ENCODE measurements at places on chromosomes 7 and 10. TPM values are rescaled to one million over a fixed set of nuclear protein-coding genes. Genes with fewer than 3 reads are reported as not detected.

DNA sequence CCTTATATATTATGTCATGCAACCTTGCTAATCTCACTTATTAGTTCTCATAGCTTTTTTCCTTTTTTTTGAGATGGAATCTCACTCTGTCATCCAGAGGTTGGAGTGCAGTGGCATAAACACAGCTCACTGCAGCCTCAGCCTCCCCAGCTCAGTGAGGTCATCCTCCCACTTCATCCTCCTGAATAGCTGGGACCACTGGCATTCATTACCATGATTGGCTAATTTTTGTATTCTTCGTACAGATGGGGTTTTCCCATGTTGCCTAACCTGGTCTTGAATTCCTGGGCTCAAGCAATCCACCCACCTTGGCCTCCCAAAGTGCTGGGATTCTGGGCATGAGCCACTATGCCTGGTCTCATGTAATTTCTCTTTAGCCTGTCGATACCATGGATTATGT, 89.1 kb upstream of the TRIM24 start:
- DNase-seq = no peak

GRCh38 chr7:5665094-5666025, 116.1 kb downstream of the RNF216 start:
- DNase-seq = peak; percentile 87

Gene SH2D4B
- 0.11 TPM for polyA plus RNA-seq

DNA sequence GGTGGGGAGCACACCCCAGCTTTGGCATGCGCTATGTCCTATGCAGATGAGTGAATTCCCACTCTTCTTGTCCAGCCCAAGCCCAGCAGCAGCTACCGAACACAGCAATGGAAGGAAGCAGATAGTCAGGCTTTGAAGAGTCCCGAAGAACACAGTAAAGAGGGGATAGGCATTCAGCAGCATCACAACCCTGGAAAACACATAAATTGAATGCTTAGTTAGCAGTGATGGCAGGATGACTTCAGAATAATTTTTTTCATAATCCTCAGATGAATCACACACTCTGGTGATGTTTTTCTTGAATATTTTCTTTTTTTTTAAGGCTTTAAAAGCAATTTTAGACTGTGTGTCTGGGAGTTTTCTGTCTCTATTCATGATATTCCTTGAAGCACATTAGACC, 95.8 kb downstream of the CFAP58 start:
- no peak for DNase-seq

DNA sequence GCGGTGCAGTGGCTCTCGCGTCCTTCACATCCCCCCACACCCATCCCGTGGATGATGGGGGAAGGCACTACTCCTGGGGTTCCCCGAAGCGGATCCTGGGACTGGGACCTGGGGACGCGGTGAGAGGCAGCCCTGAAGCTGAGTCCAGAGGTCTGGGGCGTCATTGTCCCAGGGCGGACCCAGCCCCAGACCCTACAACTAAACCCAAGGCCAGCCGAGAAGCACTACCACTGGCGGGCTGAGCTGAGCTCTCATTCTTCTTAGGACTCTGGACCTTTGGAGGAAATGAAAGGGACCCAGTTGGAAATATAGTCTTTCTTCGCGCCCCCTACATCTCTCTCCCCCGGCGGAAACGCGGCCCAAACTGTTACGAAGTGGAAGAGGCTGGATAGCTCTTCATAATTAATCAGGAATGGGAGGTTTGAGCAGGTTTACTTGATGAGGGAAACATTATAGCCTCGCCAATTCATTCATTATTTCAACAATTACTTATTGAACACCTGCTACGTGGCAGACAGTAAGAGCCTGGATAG, 389 bp upstream of the FBXL15 start:
- no peak for DNase-seq

Gene MSMB
- not detected for polyA plus RNA-seq

- no peak for DNase-seq
Measured at GRCh38 chr7:17384400-17384799, 85.9 kb downstream of the AHR start.

- DNase-seq = no peak
Measured at GRCh38 chr10:128710098-128710797, 584.0 kb upstream of the MKI67 start.

DNA sequence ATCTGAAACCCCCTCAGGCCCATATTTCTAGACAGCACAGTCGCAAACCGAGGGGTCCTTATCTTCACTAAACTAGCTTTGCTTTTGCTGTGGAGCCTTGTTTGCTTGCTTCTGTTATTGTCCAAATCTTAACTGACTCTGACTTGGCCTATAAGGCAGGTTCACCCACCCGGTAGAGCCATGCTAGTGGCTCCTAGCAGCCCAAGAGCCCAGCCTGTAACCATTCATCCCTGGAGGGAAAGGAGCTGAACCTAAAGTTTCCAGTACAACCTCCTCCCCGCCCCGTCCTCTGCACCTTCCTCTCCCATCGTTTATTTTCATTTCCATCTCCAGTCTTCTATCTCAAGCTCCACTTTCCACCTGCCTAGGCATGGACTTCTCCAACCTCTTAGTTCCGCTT, 345.7 kb downstream of the PTPRN2 start:
- no peak for DNase-seq

- no peak for DNase-seq
Measured at GRCh38 chr10:101137271-101137670, 6.2 kb downstream of the TLX1 start.

Gene MYO1G
- polyA plus RNA-seq = 0.62 TPM

DNA sequence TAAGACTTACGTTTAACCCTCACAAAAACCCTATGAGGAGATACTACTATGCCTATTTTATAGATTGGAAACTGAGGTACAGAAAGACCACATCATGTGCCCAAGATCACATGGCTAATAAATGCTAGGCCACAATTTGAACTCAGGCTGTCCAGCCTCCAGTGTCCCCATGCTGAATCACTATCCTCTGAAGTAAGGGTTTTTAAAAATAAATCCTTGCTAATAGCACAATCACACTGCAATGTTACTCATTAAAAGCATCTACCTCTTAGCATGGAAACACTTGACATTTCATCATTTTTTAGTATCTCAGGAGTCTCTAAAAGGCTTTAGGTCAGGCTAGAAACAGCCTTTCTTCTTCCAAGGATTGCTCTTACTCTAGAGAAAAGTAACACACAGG, 50.0 kb upstream of the PPP1R3C start:
- DNase-seq = no peak

Gene FFAR4
- not detected for polyA plus RNA-seq

GRCh38 chr10:1379601-1380000, 323.4 kb downstream of the WDR37 start:
- DNase-seq = no peak

- DNase-seq = no peak
Measured at GRCh38 chr10:69960606-69960987, 92.0 kb upstream of the MACROH2A2 start.

DNA sequence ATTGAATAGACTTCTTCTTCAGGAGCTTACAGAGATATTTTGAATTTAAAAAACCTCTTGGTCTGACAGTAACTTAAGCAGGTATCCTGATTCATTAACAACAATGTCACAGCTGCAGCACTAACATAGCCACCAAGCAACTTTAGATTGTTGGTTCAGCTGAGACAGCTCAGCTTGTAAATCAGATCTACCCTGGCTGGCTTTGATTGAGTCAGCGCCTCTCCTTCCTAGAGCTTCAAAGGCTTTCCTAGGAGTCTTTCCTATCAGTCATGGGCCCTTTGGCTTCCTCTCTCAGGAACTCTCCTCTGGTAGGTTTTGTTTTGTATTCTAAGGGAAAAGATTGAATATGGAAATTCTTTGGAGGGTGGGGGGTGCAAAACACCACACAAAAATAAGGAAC, 70.7 kb upstream of the STEAP4 start:
- no peak for DNase-seq

Gene EPHB6
- polyA plus RNA-seq = 4.3 TPM

GRCh38 chr10:71804077-71804476, 30.8 kb upstream of the VSIR start:
- no peak for DNase-seq

Gene PPRC1
- polyA plus RNA-seq = 25.9 TPM

Gene CYP26A1
- polyA plus RNA-seq = 0.39 TPM

Gene SYCE1
- polyA plus RNA-seq = 0.63 TPM

DNA sequence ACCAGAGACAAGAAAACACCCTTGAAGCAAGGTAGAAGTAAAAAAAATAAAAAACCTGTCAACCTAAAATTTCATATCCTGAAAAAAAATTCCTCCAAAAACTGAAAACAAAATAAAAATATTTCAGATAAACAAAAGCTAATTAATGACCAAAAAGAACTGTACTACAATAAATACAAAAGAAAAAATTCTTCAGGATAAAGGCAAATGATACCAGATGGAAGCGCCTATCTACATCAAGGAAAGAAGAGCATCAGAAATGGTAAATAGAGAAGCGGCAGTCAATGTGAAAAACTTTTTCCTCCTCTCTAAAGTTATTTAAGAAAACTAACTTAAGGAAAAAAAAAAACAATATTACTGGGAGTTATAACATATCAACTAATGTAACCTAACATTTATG, 79.8 kb downstream of the RSU1 start:
- DNase-seq = no peak

Gene LLCFC1
- polyA plus RNA-seq = 0.45 TPM

DNA sequence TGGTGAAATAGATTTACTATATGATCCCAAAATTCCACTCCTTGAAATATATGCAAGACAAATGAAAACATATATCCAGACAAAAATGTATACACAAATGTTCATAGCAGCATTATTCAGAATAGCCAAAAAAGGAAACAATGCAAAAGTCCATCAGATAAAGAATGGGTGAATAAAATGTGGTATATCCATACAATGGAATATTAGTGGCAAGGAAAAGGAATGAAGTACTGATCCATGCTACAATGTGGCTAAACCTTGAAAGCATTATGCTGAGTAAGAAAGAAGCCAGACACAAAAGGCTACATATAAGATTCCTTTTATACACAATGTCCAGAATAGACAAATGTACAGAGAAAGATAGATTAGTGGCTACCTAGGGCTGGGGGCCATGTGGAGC, 225.5 kb downstream of the PLXNA4 start:
- no peak for DNase-seq

Gene ITGA8
- polyA plus RNA-seq = 7.7 TPM

DNA sequence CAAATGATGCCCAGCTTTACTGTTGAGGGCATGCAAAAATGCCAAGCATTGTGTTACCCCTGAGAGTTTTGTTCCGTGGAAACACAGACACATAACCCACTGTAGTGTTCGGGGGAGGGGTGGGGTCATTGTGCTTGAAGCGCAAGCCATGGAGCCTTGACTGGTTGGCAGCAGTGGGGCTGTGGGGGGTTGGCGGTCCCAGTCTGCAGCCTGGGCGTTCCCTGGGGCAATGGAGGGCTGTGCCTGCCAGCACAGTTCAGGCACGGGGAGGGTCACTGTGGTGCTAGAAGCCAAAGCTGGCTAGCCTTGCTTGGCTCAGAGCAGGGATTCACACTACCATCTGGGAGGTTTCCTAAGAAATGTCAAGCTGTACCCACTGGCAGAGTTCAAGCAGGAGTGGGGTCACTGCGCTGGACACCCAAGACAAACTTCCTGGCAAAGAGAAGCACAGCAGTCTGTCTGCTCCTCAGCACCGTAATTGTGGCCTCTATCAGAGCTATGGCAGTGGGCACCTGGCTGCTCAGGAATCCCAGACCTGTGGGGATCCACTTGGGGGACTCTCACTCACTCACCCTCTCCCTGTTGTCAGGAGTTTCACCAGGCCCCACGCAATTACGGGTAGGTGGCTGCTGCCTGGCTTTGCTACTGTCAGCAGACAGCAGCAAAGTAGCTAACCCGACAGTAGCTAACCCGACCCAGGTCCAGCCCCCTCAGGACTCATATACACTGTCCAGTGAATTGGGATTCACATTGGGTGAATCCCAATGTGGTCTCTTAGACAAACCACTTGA, 292.4 kb downstream of the ZWINT start:
- no peak for DNase-seq

DNA sequence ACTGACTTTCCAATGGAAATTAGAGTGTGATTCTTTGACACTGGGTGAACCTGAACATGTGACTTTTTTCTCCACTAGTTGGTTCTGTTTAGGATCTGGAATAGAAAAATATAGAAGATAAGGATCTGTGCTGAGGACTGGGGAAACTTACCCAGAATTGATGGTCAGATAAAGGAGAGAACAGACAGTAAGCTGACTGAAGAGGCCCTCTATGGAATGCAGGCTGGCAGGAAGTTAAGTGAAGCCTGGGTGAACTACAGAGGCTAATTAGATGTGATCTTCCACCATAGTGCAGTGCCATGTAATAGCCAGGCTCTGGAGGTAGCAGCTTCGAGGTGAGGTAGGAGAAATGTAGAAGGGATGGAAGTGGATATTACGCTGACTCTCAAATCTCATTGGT, 455.3 kb downstream of the PLXDC2 start:
- no peak for DNase-seq

GRCh38 chr10:110394898-110395297, 90.2 kb upstream of the SMNDC1 start:
- DNase-seq = no peak

DNA sequence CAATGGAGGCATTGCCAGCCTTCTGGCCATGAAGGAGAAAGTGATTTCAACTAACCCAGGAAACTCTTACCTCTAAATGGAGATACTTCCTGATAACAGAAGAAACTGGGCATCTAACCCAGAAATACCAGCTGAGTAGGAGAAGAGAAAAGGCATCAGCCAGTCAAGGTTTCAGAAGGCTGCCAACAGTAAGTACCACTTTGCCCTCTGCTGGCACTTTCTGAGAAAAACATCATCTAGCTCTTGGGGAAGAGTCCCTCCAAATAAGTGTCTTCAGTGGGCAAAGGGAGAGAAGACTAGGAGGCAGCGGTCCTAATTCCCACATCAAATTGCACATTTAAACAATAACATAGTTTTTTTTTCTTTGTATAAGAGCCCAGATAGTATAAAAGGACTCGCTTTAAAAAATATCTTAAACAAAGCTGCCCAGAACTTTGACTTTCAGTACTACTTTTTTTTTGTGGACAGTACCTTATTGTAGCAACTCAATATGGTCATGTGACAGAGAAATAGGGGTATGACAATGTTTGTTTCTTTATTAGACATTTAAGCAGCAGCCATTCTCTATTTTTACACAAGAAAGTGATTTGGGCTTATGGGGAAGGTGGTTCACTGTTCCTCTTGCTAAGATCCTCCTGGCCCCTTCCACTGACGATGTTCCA, 157.3 kb downstream of the CTTNBP2 start:
- DNase-seq = peak; percentile 22

Gene LIPK
- not detected for polyA plus RNA-seq

DNA sequence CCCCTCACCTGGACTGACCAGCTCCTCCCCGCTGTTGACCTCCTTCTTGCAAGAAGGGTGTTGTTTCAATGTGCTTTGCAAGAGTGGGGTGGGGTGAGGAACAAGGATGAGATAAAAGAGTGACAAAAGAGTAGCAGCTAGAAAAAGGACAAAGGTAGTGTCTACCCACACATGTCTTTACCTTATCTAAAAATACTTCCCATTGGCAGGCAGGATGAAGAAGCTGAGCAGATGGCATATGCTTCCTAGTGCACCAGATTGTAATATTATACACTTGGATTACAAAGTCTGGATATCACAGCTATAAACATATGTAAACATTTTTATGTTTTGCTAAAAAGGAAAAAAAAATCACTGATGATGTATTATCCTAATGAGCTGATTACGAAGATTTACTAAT, 34.5 kb downstream of the CHN2 start:
- DNase-seq = no peak

GRCh38 chr10:45421221-45422097, 47.4 kb downstream of the ALOX5 start:
- no peak for DNase-seq

Gene LDB3
- polyA plus RNA-seq = 906 TPM

All from muscle of back (tissue), 13 donors.